Fibroblast of skin of right quadriceps (primary cell): ENCODE measurements at places on chromosomes 1 and 21.

- no peak for DNase-seq
These were observed 92.0 kb upstream of the PRMT6 start for GRCh38 chr1:106964495-106964894.

DNA sequence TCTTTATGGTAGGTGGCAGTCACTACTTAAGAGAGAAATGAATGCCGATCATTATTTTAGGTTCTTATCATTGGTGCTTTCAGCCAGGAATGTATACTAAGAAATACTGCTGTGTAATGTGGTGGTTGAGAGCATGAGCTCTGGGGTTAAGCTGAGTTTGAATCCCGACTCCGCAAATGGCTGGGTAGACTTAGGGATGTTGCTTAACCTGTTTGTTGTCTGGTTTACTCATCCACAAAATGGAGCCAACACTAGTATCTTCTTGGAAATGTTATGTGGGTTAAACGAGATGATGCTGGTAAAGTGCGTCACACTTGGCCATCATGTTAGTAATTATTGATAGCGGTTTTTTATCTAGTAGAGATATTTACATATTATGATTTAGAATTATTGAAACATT lies 83.8 kb downstream of the WDR3 start:
- no peak for DNase-seq

GRCh38 chr1:28878796-28879195 lies 35.6 kb upstream of the EPB41 start:
- DNase-seq, result no peak

- DNase-seq, result peak; percentile 15
These were observed 41.3 kb downstream of the PLPPR4 start for GRCh38 chr1:99305626-99306025.

GRCh38 chr1:110680036-110680735 lies 5.4 kb upstream of the KCNA3 start:
- DNase-seq, result no peak

DNA sequence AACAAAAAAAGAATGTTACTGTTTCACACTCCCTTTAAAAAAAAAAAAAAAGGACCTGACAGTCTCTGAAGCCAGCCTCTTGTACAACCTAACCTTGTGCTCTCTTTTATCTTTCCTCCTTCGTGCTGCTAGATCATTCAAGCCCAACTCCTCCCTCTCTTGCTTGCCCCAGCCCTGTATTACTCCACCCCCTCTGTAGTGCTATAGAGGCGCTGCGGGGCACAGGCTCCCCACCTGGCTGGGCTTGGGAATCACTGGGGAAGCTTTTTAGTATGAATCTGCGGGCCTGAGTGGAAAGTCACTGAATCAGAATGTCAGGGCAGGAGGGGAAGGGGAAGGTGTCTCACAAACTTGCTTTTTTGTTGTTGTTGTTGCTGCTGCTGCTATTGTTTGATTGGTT lies 383.7 kb upstream of the CAMK1G start:
- no peak for DNase-seq

DNA sequence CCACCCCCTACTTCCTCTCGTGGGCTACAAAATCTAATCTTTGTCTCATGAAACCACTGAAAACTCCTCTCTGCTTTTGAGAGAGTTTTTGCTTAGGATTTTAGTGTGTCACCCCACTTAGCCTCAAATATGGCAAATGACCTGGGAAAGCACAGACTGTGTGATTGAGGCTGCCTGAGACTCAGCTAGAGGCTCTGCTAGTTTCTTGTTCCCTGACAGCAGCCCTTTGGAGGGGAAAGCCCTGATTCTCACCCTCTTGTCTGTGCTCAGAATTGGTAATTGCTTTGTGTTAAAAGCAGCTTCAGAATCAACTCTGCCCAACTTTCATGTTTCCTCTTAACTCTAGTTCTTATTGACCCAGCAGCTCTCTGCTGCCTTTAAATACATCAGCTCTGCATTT lies 85.6 kb upstream of the ZP4 start:
- DNase-seq, result no peak

DNA sequence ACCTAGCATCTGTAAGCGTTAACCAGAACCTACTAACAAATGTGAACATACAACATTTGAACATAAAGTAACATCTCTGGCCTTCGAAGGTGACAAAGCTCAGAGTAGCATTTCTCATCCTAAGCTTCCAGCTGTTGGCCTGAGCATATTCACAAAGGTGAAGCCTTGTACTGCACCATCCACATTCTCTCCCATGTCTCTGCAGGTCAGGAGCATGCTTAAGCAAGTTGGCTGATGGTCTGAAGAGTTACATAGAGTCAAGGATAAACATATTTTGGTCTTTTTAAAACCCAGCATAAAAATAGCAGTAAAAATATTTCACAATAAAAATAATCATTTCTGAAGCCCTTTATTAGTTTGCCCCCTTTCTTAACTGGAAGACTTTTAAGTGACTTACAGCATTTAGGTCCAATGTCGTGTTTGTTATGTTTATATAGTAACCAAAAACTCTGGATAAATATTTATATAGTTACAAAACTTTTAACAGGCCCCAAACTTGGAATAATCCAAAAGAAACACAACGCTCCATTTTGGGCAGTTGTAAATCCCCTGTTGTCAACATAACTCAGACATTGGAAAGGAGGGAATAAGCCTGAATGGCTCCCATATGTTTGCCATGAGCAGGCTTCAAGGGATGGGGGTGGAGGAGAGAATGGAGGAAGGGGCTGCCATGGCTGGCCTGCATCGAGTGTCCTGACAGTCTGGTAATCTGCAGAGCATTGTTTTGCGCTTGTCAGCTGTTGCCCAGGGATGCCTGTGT lies 42.8 kb upstream of the ENAH start:
- peak; percentile 56 for DNase-seq

GRCh38 chr1:77889671-77890070 lies 1.2 kb downstream of the NEXN start:
- peak; percentile 81 for DNase-seq

DNA sequence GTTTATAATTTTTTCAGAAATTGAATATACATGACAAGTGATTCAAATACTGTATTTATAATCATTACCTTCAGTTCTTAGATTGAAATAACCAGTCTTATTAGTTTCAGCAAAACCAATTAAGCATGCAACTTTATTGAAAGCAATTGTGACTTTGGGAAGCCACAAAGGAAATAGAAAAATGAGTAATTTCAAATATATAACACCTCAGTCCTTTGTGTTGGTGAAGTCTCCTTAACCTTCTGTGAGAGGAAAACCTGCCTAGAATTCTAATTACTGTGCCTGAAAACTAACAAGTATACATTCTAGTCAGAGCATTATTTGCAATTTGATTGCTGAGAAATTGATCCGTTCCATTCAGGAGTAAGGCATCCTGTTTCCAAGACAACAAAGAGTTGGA lies 95.8 kb downstream of the S1PR1 start:
- DNase-seq, result no peak

- peak; percentile 59 for DNase-seq
These were observed 8.6 kb upstream of the CALML6 start for GRCh38 chr1:1906185-1907097.

GRCh38 chr1:59146651-59147358 lies 150.1 kb upstream of the FGGY start:
- DNase-seq, result no peak

DNA sequence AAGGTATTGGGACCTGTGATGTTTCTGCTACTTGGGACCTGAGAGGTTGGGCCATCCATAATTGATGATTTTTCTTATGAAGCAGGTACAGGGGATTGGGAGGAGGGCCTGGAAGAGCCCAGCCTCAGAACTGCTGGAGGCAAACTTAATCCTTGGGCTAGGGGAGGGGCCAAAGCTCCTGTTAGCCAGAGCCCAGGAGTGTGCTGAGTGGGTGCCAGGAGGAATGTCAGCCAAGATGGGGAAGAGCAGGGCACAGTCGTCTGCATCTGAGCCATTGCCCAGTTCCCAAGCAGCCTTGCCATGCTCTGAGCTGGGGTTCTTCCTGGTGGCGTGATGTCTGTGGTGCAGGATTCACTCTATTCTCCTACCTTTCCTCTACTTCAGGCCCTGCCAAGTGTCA lies 5.8 kb downstream of the MAPKAPK2 start:
- DNase-seq, result no peak

- DNase-seq, result peak; percentile 6
These were observed 403 bp upstream of the PSEN2 start for GRCh38 chr1:226870026-226870400.

DNA sequence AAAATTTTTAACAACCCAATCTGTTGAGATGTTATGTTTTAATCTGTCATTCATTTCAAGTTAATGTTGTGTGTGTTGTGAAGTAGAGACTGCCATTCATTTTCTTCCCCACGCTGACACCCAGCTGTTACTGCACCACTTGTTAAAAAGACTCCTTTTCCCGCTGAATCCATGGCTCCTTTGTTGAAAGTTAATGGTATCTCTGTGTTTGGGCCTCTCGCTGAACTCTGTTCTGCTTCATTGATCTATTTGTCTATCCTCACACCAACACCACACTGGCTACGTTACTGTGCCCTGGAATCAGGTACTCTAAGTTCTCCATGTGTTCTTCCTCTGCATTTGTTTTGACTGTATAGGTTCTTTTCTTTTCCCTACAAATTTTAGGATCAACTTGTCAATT lies 58.2 kb downstream of the PDE9A start:
- DNase-seq, result no peak

- peak; percentile 48 for DNase-seq
These were observed 91.8 kb upstream of the NGF start for GRCh38 chr1:115429884-115430283.

- DNase-seq, result no peak
These were observed 26.7 kb downstream of the ATG4C start for GRCh38 chr1:62810420-62811274.

DNA sequence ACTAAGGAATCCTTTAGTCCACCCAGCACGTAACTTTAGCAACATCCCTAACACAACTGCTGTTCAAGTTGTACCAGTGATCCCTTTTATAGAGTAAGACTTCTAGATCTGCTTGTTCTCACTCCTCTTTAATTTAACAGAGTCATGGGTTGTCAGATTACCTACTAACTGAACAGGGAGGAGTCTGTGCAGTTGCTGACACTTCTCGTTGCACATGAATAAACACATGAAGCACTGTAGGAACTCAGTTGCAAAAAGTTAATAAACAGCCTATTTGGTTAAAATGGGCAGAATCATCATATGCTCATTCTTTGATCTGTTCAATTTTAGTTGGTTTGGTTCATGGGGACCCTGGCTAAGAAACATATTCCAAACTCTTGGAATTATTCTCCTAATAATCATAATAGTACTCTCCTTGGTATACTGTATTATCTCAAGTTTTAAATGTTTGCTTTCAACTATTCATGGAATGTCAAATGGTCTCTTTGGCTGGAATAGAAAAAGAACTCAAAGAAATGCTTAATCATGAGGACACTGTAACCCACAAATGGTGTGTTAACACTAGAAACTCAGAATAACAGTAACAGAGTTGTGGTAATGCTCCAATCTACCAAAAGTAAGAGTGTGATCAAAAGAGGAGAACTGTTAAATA lies 15.6 kb downstream of the PLPPR5 start:
- peak; percentile 26 for DNase-seq

DNA sequence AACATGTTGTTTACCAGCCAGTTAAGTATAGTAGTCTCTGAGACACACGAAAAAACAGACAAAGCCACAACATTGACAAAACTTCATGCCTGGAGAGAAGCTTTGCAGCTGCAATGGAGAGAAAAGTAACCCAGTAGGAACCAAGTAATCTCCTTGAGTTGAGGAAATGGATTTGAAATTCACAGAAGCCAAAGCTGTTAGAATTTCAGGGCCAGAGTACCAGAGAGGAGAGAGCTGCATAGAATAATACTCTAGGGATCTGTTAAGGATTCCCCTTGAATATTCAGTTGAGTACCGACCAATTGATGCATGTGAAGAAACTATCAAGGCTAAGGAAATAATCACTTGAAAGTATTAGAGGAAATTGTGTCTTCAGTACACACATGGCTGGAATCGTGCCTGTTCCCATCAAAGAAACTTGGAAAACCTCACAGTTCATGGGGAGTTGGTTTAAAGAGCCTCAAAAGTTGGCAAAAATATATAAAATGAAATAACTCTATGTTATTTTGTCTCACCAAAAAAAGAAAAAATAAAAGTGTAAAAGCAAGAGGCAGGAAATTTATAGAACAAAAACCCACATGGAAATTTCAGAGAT lies 324.0 kb upstream of the NEGR1 start:
- no peak for DNase-seq

DNA sequence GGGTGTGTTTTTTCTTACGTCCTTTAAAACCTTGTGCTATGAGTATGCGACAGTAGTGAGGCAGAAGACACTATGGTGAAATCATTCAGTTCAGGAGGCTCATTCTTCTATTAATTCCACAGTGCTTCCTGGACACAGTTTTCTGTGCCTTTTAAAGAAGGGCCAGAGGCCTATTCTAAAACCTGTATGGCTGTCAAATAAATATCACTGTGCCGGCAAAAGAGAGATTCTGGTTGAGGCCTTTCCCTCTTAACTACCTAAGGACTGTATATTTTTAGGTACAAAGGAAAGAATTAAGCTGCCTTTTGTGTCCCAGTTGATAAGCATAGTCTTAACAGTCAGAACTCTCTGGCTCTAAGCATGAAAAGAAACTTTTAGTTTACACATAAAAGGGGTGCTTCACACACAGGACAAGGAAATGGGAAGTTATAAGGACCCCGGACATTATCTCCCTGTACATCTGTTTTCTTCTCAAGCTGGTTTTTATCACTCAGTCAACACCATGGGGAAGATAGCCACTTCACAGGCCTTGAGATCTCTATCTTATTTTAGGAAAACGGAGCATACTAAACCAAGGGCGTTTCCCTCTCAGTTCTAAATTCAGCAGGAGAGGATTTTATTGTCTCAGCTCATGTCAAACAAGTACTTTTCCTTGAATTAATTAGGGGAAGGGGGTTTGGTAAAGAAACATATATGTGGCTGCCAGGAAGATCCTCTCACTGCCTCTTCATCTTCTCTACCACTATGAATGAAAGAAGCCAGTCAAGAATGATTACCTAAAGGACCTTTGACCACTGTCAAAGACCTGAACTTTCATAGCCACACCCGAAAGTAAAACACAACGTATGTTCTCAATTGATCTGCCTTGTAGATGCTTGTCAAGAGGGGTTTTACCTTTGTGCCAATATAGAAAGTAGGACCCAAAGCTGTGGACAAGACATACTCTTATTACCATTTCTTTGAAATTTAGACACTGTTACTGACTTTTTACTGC lies 71.4 kb upstream of the HSPA13 start:
- DNase-seq, result no peak
